ENCODE measurements at places on chromosomes 3 and 15.
A peak's percentile ranks its signal among the peaks of the same experiment; 100 is the strongest.

- DNase-seq = no peak
These were observed 28.1 kb upstream of the CTDSPL start for GRCh38 chr3:37833302-37834186.

DNA sequence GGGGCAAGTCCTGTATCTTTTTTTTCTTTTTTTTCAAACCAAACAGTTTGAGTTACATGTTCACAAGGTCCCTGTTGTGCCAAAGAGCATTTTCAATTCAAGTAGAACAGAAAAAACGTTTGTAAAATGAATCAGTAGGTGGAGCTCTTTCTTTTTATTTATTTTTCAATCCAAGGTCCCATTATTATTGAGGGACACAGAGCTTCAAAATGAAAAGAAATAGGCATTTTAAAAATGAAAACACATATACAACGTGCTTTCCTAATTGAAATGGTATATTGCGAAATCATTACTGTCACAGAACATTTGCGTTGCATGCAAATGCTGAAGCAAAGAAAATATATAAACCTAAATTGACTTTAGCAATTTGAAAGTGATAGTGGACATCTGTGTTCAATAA, 711.0 kb downstream of the MECOM start:
- DNase-seq = peak; percentile 37

DNA sequence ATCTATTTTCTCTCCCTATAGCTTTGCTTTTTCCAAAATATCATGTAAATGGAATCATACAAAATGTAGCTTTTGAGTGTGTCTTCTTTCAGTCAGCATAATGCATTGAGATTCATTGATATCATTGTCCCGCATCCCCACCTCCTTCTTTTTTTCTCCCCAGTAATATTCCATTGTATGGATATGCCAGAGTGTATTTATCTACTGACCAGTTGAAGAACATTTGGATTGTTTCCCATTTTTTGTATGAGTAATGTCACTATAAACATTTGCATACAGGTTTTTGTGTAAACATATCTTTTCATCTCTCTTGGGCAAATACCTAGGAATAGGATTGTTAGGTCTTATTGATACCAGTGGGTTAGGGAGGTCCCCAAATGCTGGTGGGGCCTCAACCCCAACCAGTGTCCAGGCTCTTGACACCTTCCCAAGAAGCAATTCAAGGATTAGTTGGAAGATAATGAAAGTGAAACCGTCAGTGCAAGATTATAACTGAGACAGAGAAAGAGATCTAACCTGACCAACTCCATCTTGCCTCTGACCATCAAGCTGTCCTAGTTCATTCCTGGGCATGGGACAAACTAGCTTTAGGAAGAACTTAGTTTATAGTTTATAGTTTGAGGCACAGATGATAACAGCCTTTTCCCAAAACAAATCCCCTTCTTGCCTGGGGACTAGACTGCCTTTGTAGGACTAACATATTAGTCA, 7.4 kb upstream of the SLC33A1 start:
- no peak for DNase-seq

DNA sequence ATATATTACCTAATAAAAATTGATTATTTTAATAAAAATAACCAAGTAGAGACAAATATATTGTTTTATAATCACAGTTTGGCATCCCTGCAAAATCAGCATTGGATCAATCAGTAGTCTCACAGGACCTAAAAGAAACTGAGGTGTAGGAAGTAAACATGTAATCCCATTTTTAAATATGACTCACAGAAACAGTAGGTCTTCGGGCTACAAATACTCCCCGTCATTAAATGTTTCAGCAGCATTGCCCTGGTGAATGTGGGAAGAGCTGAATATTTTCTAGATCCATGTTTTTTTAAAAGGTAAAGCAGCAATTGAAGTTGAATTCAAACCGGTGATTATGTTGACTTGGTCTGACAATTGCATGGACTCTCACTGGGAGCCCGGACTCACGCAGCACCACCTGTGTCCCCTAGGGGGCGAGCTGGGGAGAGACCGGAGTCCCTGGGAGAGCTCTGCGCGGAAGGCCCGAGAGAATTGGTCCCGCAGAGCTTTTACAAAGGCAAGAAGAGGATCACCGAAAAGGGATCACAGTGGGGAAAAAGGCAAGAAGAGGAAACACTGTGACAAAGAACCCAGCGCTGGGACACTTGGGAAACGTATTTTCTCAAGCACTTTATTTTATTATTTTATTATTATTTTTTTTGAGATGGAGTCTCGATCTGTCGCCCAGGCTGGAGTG, 17.2 kb upstream of the USP3 start:
- peak; percentile 58 for DNase-seq

- no peak for DNase-seq
These were observed 19.9 kb downstream of the NDUFB4 start for GRCh38 chr3:120615847-120616609.

GRCh38 chr3:110568246-110568645, 503.4 kb upstream of the NECTIN3 start:
- peak; percentile 91 for DNase-seq

GRCh38 chr3:17035966-17036365, 151.2 kb downstream of the PLCL2 start:
- DNase-seq = no peak

- no peak for DNase-seq
These were observed 10.5 kb downstream of the BNIP2 start for GRCh38 chr15:59678620-59679019.

DNA sequence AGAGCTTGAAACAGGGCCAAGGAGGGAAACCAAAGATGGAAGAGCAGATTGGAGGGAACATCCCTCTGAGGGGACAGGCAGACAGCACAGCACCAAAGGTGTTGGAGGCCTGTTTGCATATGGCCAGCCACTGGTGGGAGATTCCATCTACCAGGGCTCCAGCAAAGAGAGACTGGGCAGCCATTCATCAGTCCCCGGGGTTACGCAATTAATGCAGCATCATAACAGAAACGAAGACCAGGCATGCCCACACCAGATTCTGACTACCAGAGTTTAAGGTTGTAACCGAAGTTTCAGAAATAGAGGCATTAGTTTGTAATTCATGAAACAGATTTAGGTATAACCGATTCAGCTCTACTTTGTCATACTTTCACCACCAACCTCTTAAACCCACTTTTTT, 58.1 kb downstream of the COL8A1 start:
- DNase-seq = no peak

DNA sequence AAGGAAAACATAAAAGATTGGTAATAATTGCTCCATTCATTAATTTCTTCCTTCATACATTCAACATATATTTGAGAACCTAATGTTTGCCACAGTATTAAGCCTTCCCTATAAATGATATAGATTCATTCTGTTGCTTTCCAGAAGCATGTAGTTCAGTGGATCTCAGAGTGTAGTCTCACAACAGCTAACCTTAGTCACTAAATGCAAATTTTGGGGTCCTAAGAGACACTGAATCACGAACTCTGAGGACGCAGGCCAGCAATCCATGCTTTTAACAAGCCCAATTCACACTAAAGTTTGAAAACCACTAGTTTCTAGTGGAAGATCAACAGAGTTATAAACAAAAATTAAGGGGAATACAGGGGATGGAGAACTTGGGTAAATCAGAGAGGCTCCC, 7.2 kb upstream of the AQR start:
- DNase-seq = no peak

GRCh38 chr3:49121132-49121736, 611 bp upstream of the USP19 start:
- DNase-seq = no peak

DNA sequence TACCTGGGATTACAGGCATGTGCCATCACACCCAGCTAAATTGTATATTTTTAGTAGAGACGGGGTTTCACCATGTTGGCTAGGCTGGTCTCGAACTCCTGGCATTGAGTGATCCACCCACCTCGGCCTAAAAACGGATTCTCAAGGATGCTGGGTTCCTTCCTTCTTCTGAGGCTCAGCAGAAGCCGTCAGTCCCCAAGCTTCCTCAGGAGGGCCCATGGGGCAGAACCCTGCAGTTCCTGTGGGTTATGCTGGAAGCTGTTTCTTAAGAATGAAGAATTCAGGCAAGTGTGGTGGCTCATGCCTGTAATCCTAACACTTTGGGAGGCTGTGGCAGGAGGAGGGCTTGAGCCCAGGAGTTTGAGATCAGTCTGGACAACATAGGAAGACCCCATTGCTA, 29.0 kb upstream of the ZNF710 start:
- no peak for DNase-seq

- DNase-seq = no peak
These were observed 136.5 kb upstream of the TSC22D2 start for GRCh38 chr3:150271591-150271960.

GRCh38 chr3:127038923-127039581, 56.1 kb downstream of the PLXNA1 start:
- no peak for DNase-seq

DNA sequence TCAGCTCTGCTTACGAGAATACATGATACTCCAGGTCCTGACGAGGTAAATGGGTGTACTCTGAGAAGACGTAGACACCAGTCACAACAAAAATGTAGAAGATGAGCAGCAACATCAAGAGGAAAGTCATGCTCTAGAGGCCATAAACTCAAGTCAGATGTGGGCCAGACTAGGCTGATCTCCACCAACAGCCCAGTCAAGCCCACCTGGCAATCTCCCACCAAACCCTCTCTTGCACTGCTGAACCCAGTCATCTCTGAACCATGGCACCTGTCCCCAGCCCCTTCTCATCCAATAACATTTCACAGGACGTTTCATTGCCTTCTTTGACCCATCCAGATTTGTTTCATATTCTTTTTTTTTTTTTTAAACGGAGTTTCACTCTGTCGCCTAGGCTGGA, 10.8 kb upstream of the PDIA3 start:
- no peak for DNase-seq

- peak; percentile 88 for DNase-seq
These were observed at the start of gene STT3B for GRCh38 chr3:31532587-31533168. Gene STT3B (plus strand): TSS chr3:31532925. CDS start chr3:31532999, 74 bp downstream.

DNA sequence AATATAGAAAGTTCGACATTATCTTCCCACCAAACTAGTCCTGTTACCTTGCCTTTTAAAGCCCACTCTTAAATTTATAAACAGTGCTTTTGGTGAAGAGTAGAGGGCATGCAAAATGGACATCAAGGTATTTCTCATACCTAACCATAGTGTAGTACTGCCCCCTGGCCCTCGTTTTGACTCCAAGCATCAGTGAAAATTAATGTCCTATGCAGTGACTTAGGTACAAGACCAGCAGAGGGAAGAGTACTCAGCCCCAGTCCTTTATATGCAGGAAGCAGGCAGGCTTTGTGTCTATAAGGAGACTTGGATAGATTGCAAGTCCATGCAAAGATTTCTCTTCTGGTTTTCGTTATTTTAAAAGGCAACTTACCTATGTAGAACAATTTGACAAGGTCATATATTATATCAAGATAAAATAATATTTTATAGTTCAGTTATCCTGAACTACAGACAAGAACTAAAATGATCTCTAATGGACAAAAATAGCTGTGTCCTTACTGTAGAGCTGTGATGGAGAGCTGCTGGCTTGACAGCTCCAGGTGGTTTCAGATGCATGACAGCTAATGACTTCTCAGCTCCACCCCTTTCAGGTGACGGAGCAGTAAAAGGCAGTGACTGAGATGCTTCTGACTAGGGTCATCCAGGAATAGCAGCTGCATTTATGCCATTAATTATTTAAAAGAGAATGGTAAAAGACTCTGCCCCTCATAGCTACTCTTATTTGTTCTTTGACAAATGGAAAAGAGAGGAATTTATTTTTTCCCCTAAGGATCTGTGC, 646.1 kb downstream of the SQOR start:
- DNase-seq = no peak

DNA sequence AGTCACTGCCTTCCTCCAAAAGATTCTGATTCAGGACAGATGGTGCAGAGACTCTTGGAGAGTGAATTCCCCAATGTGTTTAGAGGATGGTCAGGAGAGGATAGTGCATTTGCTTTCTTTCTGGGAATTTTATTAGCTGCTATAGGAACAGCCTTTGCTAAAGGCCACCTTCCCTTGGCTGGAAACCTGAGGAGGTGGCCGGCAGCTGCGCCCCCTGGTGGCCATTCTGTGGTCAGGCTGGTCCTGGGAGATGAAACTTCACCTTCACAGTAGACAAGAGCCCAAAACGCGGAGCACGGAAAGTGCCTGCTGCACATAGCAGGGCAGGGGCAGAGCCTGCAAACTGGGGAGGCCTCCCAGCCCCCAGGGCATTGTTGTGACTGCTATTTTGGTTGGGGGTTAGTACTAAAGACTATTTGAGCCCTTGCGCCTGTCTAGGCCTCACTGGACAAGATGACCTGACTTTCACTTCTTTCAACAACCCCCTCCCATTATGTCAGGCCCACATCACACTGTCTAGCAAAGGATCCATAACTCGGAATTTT, 34.3 kb downstream of the SEC22C start:
- peak; percentile 36 for DNase-seq

GRCh38 chr15:68785541-68785940, 35.2 kb downstream of the ANP32A start:
- DNase-seq = no peak

GRCh38 chr15:66864871-66865281, 162.8 kb downstream of the SMAD6 start:
- DNase-seq = no peak

DNA sequence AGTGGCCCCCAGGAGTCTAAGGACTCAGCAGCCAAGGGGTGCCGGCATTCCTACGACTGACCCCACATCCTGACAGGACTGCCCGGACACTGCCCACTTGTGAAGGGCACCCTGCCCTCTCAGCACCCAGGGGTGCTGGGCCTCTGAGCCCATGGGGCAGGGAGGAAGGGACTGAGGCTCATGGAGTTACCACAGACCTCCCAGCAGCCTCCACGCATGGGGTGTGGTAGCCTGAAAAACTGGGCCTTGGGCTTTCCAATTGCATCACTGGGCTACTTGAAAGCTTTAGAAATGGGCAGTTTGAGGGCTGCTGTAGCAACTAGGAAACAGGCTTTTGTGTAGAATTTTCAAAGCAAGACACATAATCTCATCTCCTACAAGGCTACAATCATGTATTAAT, 13.2 kb downstream of the TKT start:
- no peak for DNase-seq

GRCh38 chr3:70539908-70540307, 227.5 kb upstream of the MDFIC2 start:
- no peak for DNase-seq

DNA sequence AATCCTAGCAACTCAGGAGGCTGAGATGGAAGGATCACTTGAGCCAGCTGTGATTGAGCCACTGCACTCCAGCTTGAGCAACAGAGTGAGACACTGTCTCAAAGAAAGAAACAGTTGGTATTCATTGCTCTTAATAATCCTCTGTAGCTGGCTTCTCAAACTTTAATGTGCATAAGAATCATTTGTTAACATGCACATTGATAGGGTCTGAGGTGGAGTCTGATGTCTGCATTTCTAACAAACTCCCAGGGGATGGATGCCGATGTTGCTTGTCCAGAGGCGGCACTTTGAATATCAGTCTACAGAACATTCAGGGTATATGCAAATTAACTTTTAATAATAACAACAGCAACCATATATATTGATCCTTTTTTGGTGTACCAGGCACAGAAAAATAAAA, 39.9 kb downstream of the NKIRAS1 start:
- DNase-seq = no peak

- DNase-seq = no peak
These were observed 393.1 kb downstream of the LPP start for GRCh38 chr3:188546835-188547670.

- no peak for DNase-seq
These were observed 108.2 kb upstream of the MBNL1 start for GRCh38 chr3:152160350-152161011.

- no peak for DNase-seq
These were observed 119.3 kb downstream of the FRMD4B start for GRCh38 chr3:69266585-69266984.

- DNase-seq = no peak
These were observed 6.1 kb upstream of the LRRC15 start for GRCh38 chr3:194375473-194376240.

- peak; percentile 32 for DNase-seq
These were observed 63.5 kb downstream of the SLC49A4 start for GRCh38 chr3:122858373-122858772.

GRCh38 chr3:177607589-177607988, 410.3 kb upstream of the TBL1XR1 start:
- no peak for DNase-seq

Data from mammary epithelial cell (primary cell).